ENCODE measurements at places on chromosomes 6 and 20.

- DNase-seq, result no peak
Measured at GRCh38 chr20:8318965-8319625, 187.0 kb downstream of the PLCB1 start.

GRCh38 chr6:52356017-52356416, 5.9 kb upstream of the PAQR8 start:
- no peak for DNase-seq

DNA sequence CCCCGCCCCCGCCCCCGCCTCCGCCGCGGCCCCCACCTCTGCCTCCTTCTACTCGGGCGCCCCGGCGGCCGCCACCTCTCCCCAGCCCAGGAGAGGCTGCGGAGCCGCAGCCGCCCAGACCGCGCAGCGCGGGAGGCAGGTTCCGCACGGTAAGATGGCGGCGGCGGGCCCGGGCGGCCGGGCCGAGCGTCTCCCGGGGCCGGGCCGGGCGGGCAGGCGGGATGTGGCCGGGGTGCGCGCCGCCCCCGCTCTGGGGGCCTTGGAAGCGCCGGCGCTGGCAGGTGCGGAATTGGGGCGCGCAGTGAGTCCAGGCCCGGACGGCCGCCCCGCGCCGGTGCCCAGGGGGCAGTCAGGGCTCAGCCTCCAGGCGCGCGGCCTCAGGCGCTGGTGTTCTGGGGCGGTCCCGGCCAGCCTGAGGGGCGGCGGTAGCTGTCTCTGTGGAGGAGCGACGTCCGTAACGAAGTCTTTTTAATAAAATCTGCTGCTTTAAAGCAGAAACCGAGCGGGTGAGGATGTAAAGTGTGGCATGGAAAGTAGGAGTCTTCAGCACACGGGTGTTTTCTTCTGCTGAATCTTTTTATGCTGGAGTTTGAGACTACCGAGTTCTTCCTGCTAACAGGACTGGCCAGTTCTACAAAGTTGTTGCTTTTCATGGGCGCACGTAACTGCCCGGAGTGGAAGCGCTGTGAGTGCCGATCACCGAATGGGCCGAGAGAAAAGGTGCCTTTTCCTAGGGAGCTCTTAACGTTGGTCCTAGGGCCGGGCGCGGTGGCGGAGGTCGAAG, at the start of gene GID8:
Gene GID8, plus strand, starts transcription at position 43 of the 784 bp plus-strand sequence. CDS start 3,356 bp downstream, outside the sequence.
- no peak for DNase-seq

DNA sequence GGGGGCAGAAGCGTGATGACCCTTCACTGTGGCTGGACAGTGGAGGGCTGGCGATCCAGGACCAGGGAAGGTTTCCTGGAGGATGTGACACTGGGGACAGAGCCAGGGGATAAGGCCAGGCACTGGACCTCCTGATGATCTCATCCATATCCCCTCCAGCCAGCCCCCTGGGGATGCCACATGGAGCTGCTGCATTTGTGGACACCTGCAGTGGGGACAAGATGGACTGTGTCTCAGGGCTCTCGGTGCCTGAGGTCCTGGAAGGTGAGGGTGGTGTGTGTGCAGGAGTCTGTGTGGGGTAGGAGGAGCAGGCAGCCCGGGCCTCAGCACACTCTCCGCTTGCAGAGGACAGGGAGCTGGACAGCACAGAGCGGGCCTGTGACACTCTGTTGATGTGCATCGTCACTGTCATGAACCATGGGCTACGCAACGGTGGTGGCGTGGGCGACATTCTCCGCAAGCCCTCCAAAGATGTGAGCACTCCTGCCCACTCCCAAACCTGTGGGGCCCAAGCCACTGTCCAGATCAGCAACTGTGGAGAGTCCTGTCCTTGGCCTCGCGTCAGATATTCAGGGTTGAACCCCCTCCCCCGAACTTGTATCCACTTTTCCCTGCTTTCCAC, 19.9 kb downstream of the UQCC2 start:
- no peak for DNase-seq

GRCh38 chr6:53737746-53738145, 57.1 kb upstream of the LRRC1 start:
- DNase-seq, result no peak

GRCh38 chr6:164871783-164872182, 437.6 kb downstream of the C6orf118 start:
- no peak for DNase-seq
